Sciatic nerve (tissue), 2 donors: ENCODE measurements at places on chromosomes 1 and 21.

GRCh38 chr1:199936441-199936840 lies 91.1 kb upstream of the NR5A2 start:
- DNase-seq = no peak

- DNase-seq = no peak
These were observed 308.1 kb downstream of the GPATCH2 start for GRCh38 chr1:217322834-217323233.

- no peak for DNase-seq
These were observed 125.3 kb upstream of the HMGB4 start for GRCh38 chr1:33738536-33738935.

- no peak for DNase-seq
These were observed 105.9 kb downstream of the ETS2 start for GRCh38 chr21:38911484-38912101.

- DNase-seq = no peak
These were observed 160.2 kb downstream of the ADSS2 start for GRCh38 chr1:244291236-244292201.

- DNase-seq = no peak
These were observed 5.9 kb downstream of the IL22RA1 start for GRCh38 chr1:24136956-24137539.

GRCh38 chr1:221809091-221810029 lies 67.5 kb upstream of the DUSP10 start:
- DNase-seq = no peak

GRCh38 chr1:221998186-221998612 lies 256.3 kb upstream of the DUSP10 start:
- DNase-seq = no peak

DNA sequence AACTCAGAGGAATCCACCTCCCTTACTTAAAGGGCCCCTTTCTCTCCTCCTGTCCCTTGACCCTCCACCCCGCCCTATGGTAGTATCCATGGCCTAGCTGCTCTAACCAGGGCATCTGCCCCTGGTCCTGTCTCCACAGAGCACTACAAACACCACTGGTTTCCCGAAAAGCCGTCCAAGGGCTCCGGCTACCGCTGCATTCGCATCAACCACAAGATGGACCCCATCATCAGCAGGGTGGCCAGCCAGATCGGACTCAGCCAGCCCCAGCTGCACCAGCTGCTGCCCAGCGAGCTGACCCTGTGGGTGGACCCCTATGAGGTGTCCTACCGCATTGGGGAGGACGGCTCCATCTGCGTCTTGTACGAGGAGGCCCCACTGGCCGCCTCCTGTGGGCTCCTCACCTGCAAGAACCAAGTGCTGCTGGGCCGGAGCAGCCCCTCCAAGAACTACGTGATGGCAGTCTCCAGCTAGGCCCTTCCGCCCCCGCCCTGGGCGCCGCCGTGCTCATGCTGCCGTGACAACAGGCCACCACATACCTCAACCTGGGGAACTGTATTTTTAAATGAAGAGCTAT lies 1.7 kb downstream of the BTG2 start:
- DNase-seq = peak; percentile 73

DNA sequence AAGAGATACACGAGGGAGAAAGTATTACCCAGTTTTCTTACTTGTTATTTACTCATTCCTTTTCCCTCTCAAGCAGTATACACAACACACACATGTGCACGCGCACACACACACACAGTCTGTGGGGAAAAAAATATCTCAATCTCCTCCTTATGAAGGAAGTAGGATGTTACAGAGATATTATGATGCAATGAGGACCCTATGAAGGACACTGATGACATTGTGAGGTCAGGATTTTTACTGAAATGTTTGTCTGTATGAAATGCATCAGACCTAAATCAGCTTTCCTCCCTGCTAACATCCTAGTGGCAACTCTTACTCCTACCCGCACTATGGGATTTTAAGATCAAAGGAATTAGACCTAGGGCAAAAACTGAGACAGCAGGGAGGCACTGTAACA lies at the start of gene WDR64:
WDR64 (plus strand) TSS at position 270 of the 400 bp plus-strand sequence. CDS start 204 bp downstream, outside the sequence.
- no peak for DNase-seq

DNA sequence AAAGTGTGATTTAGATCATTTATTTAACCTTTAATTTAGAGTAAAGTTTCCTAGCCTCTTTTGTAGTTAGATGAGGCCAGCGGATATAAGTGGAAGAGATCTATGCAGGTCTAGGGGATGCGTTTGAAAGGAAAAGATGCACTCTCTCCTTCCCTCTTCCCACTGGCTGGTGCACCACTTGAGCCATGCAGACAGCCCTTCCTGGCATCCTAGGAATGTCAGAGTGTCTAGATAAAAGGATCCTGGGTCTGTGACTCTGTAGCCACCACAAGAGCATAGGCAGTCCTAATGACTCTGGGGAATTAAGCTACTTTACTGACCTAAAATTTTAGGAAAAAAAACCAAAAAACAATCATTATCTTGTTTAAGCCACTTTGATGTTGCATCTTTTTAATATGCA lies 16.0 kb upstream of the STUM start:
- no peak for DNase-seq

- no peak for DNase-seq
These were observed 40.5 kb upstream of the IFNAR2 start for GRCh38 chr21:33189237-33189636.

GRCh38 chr1:52632732-52633290 lies at the start of gene SHISAL2A:
TSS of gene SHISAL2A (plus strand) at chr1:52633168. CDS start at chr1:52633494, 326 bp downstream.
- DNase-seq = peak; percentile 61

- no peak for DNase-seq
These were observed 101.4 kb upstream of the VAMP3 start for GRCh38 chr1:7669559-7670311.

- no peak for DNase-seq
These were observed 126.9 kb upstream of the DUSP10 start for GRCh38 chr1:221868593-221869303.

- no peak for DNase-seq
These were observed 34.0 kb upstream of the EDN2 start for GRCh38 chr1:41518471-41518870.

DNA sequence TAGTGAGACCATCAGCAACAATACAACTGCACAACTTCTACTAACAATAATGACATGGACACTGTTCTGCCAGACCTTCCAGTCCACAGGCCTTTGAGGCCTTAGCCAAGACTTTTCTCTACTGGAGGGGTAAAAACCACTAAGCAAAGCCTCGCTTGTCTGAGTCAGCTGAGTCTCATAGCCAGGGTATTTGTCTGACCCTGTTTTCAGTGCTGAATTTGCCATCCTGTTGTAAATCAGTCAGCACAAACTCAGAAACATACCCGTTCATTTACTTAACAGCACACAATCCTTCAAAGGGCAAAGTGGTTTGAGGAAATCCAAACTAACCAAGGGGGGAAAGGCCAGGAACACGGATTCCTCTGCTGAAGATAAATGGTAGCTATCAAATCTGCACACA lies 537.8 kb downstream of the SMYD3 start:
- DNase-seq = no peak

- no peak for DNase-seq
These were observed 406.7 kb downstream of the RPS6KC1 start for GRCh38 chr1:213457733-213458132.

GRCh38 chr1:192869308-192869940 lies 60.6 kb downstream of the RGS2 start:
- DNase-seq = no peak

DNA sequence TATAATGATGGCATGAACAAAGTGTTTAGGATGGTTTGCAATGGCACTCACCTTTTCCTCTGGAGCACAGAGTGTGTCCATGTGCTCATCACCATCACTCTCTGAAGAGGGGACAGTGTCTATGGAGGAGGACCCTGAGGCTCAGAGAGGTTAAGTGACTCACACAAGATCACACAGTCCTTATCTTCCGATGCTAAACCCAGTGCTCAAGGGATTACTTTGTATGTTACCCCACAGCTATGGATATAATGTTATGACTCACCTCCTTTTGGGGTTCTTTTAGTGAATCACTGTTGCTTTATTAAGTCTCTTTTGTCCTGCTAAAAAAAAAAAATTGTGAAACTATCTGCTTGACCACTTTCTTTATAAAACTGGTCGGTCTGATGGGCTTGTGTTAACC lies 67.6 kb downstream of the TENT5C start:
- no peak for DNase-seq

DNA sequence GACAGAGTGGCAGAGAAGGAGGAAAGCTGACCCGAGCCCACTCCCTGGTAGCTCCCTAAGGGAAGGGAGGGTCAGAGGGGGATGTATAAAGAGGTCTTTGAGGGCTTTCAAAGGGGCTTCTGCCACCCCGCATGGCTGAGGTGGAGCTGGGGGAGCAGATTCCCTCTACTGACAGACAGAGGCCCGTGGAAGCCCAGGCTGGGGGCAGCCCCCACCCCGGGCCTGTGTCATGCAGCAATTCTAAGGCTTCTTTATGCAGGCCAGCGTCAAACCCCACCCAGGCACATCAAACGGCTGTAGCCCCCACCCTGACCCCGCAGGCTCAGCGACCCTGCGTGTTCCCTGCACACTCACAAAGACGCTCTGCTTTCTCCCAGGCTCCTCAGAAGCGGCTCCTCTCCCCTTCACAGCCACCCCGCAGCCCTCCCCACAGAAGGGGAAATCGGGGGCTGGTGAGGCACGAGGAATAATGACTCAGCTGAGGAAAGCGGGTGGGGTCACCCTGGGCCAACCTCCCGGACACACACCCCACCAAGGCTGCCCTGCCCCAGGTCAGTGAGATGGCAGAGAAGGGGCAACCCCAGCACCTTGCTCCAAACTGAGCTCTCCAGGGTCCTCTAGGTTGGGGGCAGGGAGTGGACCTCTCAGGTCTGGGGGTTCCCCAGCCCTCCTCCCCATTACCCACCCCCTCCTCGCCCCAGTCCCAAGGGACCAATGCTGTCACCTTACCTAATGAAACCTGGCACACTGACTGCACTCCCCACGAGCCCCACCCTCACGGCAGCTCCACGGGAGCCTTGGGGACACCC lies 10.8 kb downstream of the SLC45A3 start:
- DNase-seq = no peak

DNA sequence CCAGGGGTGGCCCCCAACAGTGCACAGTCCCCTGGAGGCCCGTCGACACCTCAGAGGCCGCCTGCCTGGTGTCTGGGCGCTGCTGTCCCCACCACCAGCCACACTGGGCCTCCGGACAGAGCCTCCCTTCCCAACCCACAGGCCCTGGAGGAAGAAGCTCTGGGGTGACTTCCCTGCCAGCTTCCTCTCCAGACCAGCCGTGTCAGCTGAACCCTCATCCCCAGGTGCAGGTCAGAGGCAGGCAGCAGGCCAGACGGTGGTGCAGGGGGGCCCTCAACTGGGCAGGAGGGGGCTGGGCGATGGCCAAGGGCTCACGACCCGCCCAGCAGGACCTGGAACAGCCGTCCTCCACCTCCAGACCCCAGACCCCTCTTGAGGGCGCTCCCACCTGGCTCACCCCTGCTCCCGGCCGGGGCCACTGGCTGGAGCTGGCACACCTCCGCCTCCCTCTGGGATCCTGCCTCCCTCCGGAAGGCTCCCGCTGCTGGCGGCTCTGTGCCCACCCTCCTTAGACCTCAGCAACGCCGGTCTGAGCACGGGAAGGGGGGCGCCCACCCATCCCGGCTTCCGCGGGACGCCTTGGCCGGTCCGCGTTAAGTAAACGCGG lies 520 bp downstream of the TNFRSF18 start:
- no peak for DNase-seq

DNA sequence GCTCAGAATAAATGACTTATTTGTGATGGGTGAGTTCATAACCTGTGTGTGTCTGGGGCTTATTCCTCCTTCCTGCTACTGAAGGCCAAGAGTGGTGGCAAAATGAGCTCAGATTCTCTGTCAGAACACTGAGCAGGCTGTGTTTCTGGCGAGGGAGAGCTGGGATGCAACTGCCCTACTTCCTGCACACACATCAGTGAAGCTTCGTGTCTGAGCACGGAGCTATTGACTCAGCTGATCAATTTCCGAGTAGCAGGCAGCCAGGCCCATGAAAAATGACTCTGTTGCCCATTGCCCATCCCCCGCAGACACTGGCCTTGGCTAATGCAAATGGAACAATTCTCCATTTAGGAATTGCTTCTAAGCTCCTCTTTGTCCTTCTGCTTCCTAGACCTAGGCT lies 27.7 kb downstream of the TNR start:
- DNase-seq = no peak

- peak; percentile 47 for DNase-seq
These were observed 4.1 kb upstream of the FAM110D start for GRCh38 chr1:26154750-26155149.

- no peak for DNase-seq
These were observed 82.2 kb downstream of the FBXO2 start for GRCh38 chr1:11571906-11572616.

GRCh38 chr1:52641307-52641706 lies 8.3 kb downstream of the SHISAL2A start:
- no peak for DNase-seq

DNA sequence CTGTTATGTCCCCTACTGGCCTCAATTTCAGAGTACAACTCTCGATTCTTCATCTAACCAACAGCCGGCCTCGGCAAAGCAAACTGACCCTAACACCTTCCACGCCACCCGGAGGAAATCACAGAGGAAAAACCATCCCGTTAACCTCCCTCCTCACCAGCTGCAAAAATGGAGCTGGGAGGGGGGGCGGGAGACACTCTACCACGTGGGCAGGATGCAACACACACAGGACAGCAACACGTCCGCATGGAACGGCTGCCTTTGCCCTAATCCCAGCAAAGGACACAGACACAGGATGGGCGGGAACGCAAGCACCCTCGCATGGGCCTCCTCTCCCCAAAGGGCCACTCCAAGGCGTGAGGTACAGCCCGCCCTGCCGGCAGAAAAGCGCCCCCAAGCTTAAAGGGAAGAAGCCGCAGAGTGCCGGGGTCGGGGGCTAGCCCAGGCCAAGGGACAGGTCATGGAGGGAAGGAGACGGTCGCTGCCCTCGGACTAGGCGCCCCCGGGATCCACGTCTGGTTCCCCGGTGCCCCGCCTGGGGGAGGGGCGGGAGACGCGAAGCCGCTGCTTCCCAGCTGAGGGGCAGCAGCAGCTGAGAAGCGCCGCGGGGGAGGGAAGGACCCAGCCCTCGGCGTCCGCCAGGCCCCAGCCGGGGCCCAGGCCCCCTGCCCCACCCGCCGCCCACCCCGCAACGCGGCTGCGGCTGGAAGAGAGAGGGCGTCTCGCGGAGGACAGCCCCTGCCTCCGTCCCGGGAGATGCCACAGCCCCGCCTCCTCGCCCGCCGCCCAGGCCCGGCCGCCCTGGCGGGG lies 590 bp downstream of the FOXJ3 start:
- peak; percentile 76 for DNase-seq

DNA sequence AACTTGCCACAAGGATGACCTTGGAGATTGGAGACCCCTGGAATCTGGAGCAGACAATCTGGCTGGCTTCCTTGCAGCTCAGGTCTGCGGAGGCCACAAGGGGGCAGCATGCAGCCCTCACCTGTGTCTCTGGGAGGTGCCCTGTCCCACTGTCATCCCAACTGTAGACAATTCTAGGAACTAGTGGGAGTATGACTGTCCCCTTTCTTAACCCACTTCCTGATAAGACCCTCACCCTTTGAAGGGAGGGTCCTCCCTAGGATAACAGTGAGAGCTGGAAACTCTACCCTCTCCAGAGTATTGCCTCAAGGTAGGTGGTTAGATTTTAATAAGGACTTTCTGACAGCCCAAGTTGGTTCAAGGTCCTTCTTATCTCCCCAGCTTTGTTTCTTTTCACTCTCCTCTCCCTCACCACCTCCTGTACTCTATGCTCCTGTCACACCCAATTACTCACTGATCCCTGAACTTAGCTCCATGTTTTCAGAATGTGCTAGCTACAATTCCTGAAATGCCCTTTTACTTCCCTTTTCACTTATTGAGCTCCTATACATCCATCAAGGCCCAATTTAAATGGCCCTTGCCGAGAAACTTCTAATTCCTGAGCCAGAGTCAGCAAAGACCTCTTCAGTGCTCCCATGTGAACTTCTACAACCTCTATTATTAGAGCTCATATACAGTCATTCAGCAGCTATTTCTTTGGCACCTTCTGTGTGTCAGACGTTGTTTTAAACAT lies 9.2 kb upstream of the KCNQ4 start:
- no peak for DNase-seq

- DNase-seq = no peak
These were observed 52.4 kb downstream of the MAP3K21 start for GRCh38 chr1:233379869-233380438.
